Articular chondrocyte of knee joint (primary cell): ENCODE measurements at places on chromosomes 12 and 14. TPM values are rescaled to one million over a fixed set of nuclear protein-coding genes. Genes with fewer than 3 reads are reported as not detected.

The IL23A gene
- total RNA-seq, result not detected in 2 replicates

The EGLN3 gene
- 0.54 and 0.78 TPM in 2 replicates for total RNA-seq

The REM2 gene
- under 0.01 TPM in 1 of 2 replicates, not detected in the other for total RNA-seq

The SLC6A13 gene
- 0.32 TPM in 1 of 2 replicates, not detected in the other for total RNA-seq

The SLC4A8 gene
- total RNA-seq, result 4.1 and 6.3 TPM in 2 replicates

The ABHD12B gene
- total RNA-seq, result not detected in 2 replicates

The PPP2R5E gene
- 29.6 and 33.2 TPM in 2 replicates for total RNA-seq

The USP44 gene
- total RNA-seq, result 0.22 and 0.78 TPM in 2 replicates
